ENCODE measurements at places on chromosomes 12 and 14.

GRCh38 chr14:69572841-69573135 lies 1.9 kb downstream of the CCDC177 start:
- DNase-seq = no peak

DNA sequence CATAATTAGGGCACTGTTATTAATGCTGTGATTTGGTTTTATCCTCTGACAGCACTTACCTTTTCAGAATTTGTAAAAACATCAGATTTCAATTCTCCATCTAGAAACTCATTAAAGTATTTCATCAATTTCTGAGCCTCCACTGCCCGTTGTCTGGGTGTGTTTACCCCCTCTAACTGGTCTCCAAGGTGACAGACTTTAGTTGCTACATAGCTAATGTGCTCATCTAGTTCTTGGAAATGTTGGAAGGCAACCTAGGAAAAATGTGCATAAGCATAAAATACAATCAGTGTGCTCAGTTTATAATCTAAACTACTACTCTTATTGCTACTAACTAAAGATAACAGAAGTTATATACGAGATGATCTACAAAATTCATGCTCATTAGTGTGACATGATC lies 24.6 kb downstream of the EXOC5 start:
- DNase-seq = no peak

DNA sequence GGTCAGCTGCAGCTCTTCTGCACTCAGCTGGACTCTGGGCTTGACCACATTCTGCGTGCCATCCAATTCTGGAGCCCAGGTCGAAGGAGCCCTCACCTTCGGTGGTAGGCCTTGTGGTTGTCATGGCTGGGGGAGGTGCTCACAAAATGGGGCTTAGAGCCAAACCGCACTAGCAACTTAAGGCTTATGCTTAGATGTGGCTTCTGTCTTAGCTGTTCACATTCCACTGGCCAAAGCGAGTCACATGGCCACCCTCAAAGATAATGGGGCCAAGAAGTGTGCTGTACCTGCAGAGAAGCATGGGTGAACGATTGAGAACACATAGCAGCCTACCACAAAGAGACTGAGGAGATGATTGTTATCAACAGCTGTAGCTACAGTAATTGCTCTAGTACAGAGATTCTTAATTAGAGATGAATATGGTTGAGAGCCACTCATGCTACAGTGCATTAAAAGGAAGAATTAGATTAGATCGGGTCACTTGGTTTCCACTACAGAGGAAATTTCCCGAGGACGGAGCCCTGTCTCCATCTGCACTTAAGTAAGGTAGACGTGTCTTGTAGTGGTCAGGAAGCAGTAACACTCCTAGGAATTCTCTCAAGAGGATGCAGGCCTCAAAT lies 334.6 kb upstream of the FKBP4 start:
- DNase-seq = no peak

GRCh38 chr12:44500423-44500822 lies 375.7 kb downstream of the NELL2 start:
- DNase-seq = no peak

GRCh38 chr12:108424026-108424425 lies 84.9 kb upstream of the CMKLR1 start:
- DNase-seq = no peak

- DNase-seq = no peak
These were observed 988.4 kb downstream of the FLRT2 start for GRCh38 chr14:86518298-86518697.
